ENCODE measurements at places on chromosomes 2 and 18. TPM values are rescaled to one million over a fixed set of nuclear protein-coding genes. Genes with fewer than 3 reads are reported as not detected.

DNA sequence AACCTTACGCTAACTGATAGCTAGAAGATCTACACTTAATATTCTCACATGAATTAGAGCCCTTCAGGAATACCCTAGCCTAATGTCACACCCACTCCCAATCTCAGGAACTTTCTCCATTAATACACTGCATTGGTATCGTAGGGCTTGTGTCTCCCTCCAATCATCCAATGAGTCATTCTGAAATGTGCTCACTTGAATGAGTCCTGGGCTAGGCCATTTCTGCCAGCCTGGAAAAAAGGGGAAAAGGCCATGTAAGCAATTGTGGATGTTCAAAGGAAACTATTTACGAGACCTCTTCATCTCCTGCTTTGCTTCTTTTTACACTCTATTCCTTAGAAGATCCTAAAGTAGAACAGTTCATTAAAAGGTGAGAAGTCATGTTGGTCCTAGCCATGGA is 18.8 kb downstream of the ZEB2 start:
- DNase-seq: no peak

MC5R gene
- total RNA-seq: 2.9 TPM

DNA sequence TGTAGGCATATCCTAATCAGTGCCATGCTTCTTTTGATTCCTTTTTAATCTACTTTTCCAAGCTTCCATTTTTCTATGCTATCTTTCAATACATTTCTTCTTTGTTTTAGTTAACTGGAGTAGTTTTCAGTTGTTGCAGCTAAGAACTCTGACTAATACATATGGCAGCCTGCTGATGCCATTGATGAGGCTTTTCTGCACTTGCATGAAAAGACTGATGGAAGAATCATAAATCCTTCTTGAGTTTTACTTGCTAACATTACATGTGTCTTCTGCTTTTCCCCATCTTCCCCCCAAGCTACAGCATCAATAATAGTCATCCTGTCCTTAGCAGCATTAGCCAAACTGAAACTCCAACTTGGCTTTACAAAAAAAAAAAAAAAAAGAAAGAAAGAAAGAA is 203.3 kb downstream of the LRP1B start:
- no peak for DNase-seq

GRCh38 chr18:40056079-40056692 is 1898.8 kb upstream of the PIK3C3 start:
- peak; percentile 17 for DNase-seq

DNA sequence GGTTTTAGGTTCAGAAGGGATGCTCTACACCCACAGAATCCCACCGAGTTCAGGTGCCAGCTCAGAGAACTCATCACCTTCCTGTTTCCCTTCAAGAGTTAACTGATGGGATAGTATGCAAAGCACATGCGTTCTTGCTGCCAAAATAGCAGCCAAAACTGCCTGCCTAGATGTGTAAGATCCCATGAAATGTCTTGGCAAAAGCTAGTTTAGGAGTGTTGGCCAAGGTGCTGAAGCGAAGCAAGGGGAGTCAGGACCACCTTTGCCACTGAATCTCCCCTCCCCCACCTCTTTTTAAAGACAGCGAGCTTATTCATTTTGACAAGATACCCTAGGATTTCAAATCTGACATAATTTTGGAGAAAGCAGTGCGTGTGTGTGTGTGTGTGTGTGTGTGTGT is 2.1 kb downstream of the DOCK10 start:
- peak; percentile 19 for DNase-seq

ASNSD1 gene
- total RNA-seq: 49.7 TPM

DNA sequence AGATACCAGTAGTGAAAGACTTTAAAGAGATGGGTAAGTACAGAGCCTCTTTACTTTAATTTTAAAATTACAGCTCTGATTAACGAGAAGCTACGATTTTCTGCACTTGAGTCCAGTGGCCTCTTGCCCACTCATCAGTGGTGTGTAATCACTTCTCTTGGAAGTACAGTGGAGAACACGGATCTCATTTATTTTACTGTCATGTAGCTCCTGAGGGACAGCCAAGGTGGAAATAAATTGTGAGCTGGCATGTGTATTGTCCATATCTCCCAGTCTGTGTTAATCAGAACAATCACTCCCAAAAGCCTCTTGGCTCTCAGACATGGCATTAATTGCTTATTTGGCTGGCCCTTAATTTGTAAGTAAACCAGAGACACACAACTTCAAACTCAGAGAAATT is 69.4 kb downstream of the LOXHD1 start:
- no peak for DNase-seq

DNA sequence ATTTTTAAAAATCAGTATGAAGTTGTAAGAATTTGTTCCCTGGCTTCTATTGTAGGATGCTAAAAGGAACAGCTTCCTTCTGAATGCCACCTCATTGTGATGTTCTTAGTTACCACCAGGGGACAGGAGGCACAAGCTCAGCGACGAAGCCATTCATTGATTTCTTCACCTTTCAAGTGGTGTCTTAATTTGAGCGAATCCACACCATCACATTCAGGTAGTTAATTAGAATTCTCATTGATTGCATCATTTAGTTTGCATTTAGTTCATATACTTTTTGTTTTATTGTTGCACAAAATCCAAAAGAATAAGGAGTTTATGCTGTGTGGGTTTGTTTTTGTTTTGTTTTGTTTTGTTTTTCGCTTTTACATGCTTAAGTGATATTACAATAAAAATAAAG is 23.1 kb downstream of the CYP27C1 start:
- DNase-seq: no peak

REG1B gene
- total RNA-seq: not detected

FBXO36 gene
- total RNA-seq: 2.8 TPM

- peak; percentile 52 for DNase-seq
Measured at GRCh38 chr2:217162533-217162932, 302.7 kb upstream of the TNP1 start.

DNA sequence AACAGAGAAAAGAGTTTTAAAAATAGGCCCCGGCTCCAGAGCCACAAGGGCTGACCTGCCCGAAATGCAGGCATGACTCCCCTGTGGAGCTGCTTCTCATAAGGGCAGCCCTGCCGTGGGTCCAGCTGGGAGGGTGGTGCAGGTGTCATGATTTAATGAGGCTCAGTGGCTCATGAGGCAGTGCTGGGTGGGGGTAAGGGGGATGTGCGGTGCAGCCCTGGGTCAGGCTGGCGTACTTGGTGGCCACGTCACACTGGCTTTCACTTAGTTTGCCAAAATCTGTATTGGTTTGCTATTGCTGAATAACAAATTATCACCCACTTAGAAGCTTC is 33.6 kb downstream of the HJURP start:
- no peak for DNase-seq

- DNase-seq: no peak
Measured at GRCh38 chr18:13716916-13717315, 9.4 kb downstream of the FAM210A start.

- DNase-seq: no peak
Measured at GRCh38 chr2:190599073-190599472, 49.8 kb upstream of the NAB1 start.

- DNase-seq: no peak
Measured at GRCh38 chr2:71944183-71944550, 203.5 kb downstream of the CYP26B1 start.

DNA sequence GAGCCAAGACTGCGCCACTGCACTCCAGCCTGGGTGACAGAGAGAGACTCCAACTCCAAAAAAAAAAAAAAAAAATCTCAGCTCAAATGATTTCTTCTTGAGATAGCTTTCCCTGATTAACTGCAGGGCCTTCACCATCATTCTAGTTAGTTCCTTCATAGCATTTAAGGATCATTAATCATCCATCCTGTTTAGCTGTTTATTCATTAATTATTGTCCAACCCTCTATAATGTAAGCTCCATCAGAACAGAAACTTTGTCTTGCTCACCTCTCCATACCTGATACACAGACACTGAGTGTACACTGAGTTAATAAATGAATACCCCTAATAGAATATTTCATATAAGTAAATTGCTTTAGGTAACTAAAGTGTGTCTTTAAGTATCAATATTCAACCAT is 42.2 kb upstream of the ENOSF1 start:
- no peak for DNase-seq

GRCh38 chr2:133418021-133418420 is 150.2 kb downstream of the NCKAP5 start:
- no peak for DNase-seq

DSG1 gene
- total RNA-seq: not detected

MATN3 gene
- 0.31 TPM for total RNA-seq

MZT2B gene
- 203 TPM for total RNA-seq

DNA sequence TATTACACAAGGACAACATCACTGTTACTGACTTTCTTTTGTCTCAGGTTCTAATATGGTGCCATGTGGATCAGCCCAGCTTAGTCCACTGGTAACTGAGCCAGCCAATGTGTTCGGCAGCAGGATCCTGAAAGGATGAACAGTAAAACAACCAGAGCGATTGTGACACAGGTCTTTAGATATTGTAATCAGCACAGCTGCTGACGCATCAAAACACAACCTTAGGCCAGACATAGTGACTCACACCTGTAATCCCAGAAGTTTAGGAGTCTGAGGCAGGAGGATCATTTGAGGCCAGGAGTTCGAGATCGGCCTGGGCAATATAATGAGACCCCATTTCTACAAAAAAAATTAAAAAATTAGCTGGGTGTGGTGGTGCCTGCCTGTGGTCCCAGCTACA is 183.4 kb upstream of the CDH20 start:
- no peak for DNase-seq

- peak; percentile 93 for DNase-seq
Measured at GRCh38 chr2:75199428-75200011, at the start of gene TACR1. Gene TACR1, minus strand, starts transcription at chr2:75199520. Its CDS starts 586 bp downstream, at chr2:75198934.

GRCh38 chr18:5457462-5457957 is 86.3 kb downstream of the EPB41L3 start:
- no peak for DNase-seq

SERPINB12 gene
- total RNA-seq: 0.62 TPM

IL36RN gene
- total RNA-seq: not detected

GRCh38 chr2:112921982-112922381 is 11.0 kb downstream of the IL37 start:
- DNase-seq: no peak

DNA sequence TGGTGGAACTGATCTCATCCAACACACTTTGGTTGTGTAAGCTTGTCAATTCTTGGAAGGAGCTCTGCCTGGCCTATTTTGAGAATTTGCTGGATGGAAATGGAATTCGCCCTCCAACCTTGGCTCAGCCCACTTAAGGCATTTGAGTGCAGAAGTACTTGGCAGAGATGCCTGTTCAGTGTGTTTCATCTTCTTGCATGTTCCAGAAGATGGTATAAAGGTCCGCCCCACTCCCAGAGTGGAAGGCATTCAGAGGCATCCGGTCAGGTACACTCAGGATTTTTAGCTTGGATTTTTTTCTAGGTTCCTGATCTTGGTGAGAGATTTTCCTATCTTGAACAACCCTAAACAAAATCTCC is 61.3 kb upstream of the TXNDC2 start:
- peak; percentile 80 for DNase-seq

DNA sequence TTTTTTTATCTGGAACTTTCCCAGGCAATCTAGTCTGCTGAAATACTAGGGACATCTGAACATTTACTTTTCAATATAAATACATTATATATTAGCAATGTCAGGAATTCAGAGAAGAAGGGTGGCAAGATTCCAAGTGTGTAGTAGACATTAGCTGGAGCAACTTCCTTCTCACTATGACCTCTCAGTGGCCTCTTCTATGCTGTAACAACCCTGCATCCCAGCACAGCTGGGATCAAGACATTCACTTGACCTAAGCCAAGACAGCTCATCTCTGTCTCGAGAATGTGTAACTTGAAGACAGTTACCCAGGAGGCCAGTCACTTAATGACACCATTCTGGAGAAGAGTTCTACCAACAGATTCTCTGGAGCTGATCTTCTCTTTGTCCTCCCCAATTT is 61.7 kb upstream of the RALBP1 start:
- peak; percentile 95 for DNase-seq

PLEKHH2 gene
- 15.3 TPM for total RNA-seq

DNA sequence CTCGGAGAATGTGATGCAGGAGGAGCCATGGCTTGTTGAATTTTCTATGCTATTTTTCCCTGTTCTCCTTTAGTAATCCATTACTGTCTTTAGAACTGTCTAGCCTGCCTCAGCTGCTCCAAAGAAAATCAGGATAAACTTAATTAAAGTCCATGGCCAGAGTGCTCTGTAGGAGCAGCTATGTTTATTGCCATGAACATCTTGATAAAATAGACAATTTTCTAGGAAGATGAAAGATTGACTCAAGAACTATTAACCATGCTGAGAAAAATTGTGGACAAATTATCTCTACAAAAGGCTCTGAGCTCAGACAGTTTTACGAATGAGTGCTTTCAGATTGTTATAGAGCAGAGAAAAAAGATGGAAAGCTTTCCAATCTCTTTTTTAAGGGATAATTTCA is 193.0 kb downstream of the TTC32 start:
- no peak for DNase-seq

CASP10 gene
- total RNA-seq: 6.7 TPM

DNA sequence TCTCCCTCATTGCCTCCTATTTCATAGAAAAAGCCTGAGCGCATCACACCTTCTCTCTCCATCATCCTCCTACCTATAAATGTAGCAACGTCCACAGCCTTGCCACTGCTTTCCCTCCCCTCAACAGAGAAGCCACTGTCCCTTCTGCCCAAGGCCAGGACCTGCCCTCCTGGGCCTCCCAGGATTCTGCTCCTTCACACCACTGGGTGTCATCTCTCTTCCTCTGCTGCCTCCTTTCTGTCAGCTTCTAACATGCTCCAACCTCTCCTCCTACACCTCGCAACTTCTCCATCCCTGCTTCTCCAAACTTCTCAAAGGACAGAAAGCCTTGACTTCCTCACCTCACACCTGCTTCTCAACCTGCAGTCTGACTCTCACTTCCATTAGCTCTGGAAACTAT is 21.2 kb upstream of the ME2 start:
- no peak for DNase-seq

DNA sequence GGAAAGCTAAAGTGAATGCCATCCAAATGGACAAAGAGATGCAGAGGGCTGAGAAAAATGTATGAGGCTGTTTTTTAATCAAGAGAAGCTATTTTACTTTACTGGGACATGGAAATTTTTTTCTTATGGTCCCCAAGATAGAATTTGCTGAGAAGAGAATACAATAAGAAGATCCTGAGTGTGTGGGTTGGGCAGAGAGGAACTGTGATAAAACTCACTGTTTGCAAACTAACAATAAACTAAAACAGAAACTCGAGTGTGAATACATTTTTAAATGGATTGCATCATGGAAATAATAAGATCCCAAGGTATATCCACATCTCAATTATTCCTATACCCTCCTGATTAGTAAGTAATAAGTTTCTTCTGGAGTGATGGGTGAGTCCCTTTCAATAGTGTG is 4.4 kb downstream of the NEB start:
- no peak for DNase-seq

DNA sequence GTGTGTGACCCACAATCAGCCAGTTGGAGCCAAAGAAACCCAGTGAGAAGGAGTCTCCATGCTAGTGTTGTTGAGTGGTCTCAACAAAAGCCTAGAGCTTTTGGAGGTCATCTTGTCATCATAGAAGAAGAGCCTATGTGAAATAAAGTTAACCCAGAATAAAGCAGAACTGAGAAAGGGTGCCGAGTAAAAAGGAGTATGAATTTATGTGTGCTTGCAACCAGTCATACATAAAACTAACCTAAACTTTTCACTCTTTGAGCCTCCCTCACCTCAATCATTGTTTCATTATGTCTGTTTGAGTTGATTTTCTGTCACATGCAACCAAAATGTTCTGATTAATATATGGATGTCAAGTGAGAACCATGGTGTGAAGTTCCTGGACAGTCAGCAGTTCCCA is 599.3 kb upstream of the ZEB2 start:
- DNase-seq: no peak

All from muscle of leg (tissue), 16 donors.